ENCODE measurements at places on chromosomes 2 and 18. TPM values are rescaled to one million over a fixed set of nuclear protein-coding genes. Genes with fewer than 3 reads are reported as not detected.

GRCh38 chr18:50836521-50836957, 16.7 kb upstream of the MRO start:
- H3K27ac ChIP-seq: peak overlapping the region; percentile 87
- peak; percentile 51 for DNase-seq
- no peaks in the 10 kb centered on the region for H3K36me3 ChIP-seq
- H3K27me3 ChIP-seq: no peaks in the 10 kb centered on the region
- peaks cover 42% of the 10 kb centered on the region for H3K4me1 ChIP-seq
- no peak overlapping the region for H3K4me3 ChIP-seq

DNA sequence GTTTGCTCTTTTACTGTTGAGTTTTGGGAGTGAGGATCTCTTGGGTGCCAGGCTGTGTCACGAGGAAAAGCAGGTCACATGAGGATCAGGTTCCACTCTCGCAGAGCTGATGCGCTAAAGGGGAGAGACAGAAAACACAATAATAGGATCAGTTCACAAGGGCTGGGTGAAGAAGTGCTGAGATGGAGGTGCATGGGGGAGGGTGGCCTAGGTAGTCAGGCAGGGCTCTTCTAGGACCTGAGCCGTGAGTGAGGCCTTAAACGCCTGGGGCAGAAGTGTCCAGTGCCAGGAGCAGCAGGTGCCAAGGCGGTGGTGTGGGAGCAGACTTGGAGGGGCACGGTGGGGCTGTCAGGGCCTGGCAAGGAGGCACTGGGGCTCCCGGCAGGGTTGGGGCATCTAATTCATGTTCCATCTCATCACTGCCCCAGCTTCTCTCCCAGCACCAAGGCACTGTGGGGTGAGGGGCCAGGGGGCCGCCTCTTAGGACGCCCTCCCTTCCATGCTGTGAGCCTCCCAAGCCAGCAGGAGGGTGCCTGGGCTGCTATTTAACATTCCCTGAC, 9.3 kb downstream of the KCNIP3 start:
- H3K4me3 ChIP-seq: no peak overlapping the region
- no peak overlapping the region for H3K27ac ChIP-seq
- H3K4me1 ChIP-seq: peaks cover 22% of the 10 kb centered on the region
- DNase-seq: no peak
- H3K27me3 ChIP-seq: peaks cover 32% of the 10 kb centered on the region

GRCh38 chr2:80363791-80364349, 59.3 kb upstream of the LRRTM1 start:
- no peak for DNase-seq
- H3K27ac ChIP-seq: no peak overlapping the region
- no peaks in the 10 kb centered on the region for H3K4me1 ChIP-seq

DNA sequence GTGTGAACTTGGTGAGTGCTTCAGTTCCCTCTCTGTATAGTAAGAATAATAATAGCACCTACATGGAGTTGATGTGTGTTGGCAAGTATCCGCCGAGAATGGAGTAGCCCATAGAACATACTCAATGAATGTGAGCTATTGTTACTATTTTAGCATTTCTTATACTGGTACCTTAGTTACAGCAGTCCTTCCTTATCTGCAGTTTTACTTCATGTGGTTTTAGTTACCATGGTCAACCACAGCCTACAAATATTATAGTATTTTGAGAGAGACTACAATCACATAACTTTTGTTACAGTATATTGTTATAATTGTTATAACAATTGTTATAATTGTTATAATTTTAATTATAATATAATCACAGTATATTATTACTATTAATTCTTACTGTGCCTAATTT, 152.5 kb upstream of the RASGRP3 start:
- no peaks in the 10 kb centered on the region for H3K27me3 ChIP-seq
- no peaks in the 10 kb centered on the region for H3K4me1 ChIP-seq
- no peaks in the 10 kb centered on the region for H3K36me3 ChIP-seq
- H3K4me3 ChIP-seq: no peak overlapping the region

DNA sequence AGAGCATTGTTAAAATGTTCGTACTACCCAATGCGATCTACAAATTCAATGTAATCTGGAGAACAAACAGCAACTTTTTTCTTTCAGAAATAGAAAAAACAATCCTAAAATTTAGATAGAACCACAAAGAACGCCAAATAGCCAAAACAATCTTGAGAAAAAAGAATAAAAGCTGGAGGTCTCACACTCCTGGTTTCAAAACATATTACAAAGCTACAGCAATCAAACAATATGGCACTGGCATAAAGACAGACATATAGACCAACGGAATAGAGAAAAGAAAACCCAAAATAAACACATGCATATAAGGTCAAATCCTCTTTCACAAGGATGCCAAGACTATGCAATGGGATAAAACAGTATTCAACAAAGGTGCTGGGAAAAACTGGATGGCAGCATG, 74.5 kb downstream of the MAP4K3 start:
- H3K36me3 ChIP-seq: peaks cover 13% of the 10 kb centered on the region
- no peak overlapping the region for H3K27ac ChIP-seq
- no peak for DNase-seq
- no peak overlapping the region for H3K4me3 ChIP-seq

- H3K27ac ChIP-seq: no peak overlapping the region
- no peak overlapping the region for H3K4me3 ChIP-seq
- peaks cover 18% of the 10 kb centered on the region for H3K4me1 ChIP-seq
- peaks cover 10% of the 10 kb centered on the region for H3K36me3 ChIP-seq
Measured at GRCh38 chr2:102144128-102144527, 1.6 kb downstream of the IL1R1 start.

- no peaks in the 10 kb centered on the region for H3K27me3 ChIP-seq
- no peaks in the 10 kb centered on the region for H3K36me3 ChIP-seq
- no peak overlapping the region for H3K27ac ChIP-seq
- no peak overlapping the region for H3K4me3 ChIP-seq
- H3K4me1 ChIP-seq: peaks cover 5% of the 10 kb centered on the region
Measured at GRCh38 chr2:60994131-60994530, 23.4 kb upstream of the PEX13 start.

Gene ANKRD29
- 7.8 TPM for total RNA-seq

Gene LOXL3
- total RNA-seq: 1.2 TPM
